ENCODE measurements at places on chromosomes 1 and 21.

DNA sequence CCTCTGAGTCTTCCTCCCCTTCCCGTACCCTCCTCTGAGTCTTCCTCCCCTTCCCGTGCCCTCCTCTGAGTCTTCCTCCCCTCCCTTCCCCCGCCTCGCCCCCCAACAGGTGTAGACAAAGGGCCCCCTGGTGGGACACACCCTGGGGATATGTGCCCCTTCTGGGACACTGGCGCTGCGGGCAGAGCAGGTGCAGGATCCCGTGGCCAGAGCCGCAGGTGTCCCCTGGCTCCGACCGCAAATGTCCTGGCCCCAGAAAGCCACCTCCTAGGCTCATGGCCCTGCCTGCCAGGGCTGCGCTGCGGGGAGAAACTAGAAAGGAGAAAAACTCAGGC lies 51.5 kb upstream of the ARHGEF16 start:
- no peak for DNase-seq

- DNase-seq = no peak
Observed at GRCh38 chr1:167431909-167432650, 86.2 kb downstream of the CD247 start.

GRCh38 chr1:112717263-112717873 lies 2.2 kb upstream of the PPM1J start:
- no peak for DNase-seq

DNA sequence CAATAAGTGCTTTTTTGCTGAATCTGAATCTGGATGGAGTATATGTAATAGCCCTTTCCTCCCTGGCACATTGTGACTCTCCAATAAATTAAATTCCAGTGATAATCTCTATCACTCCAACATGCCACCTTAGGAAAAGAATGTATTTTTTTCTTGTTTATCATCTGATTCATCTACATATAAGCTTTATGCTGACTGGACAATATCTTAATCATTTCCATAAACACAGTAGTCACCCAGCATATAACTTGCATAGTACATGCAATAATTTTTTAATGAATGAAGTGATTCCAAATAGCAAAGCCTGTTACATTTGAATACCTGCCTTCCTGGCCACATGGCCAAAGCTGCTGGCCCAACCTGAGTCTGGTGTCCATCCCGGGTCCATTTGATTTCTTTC lies 477.6 kb upstream of the USP24 start:
- DNase-seq = no peak

DNA sequence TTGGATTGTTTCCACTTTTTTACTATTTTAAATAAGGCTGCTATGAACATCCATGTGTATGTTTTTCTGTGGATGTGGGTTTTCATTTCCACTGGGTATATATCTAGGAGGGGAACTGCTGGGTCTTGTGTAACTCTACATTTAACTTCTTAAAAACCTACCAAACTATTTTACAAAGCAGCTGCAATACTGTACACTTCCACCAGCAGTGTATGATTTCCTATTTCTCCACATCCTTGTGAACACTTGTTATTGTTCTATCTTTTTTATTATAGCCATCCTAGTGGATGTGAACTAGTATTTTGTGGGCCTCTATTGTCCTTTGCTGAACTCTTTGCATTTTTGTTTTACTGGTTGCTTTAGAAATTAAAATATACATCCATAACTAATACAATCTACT lies 33.4 kb downstream of the DIPK1A start:
- no peak for DNase-seq

GRCh38 chr1:18634276-18634675 lies 3.6 kb downstream of the PAX7 start:
- no peak for DNase-seq

DNA sequence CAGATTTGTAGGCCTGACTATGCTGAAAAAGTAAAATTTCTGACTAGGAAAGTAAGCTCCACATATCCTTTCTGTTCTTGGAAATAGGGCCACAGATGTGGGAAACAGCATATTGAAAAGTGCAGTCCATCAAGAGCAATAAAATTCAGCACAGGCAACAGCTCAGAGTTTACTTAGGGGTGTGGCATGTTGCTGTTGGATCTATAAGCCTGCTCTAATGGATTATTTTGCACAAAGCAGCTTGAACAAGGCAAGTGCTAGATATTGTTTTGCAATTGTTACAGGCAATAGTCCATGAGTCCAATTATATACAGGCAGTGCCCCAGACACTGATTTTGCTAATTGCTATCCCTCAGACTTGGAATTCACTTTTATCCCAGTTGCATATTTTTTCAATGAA lies 289.8 kb upstream of the SNX7 start:
- no peak for DNase-seq

GRCh38 chr21:35563885-35564451 lies 496.4 kb downstream of the SETD4 start:
- DNase-seq = no peak

DNA sequence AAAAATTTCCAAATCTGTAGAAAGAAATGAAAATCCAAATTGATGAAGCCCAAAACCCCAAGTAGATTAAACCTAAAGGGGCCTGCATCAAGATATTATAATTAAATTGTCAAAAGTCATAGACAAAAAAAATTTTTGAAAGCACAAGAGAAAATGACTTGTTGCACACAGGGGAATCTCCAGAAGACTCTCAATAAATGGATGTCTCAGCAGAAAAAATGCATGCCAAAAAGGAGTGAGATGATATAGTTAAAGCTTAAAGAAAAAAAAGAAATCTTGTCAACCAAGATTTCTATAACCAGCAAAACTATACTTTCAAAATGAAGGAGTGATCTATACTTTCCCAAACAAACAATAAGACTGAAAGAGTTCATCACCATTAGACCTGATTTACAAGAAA lies 393.2 kb upstream of the SPAG17 start:
- DNase-seq = no peak
